ENCODE measurements at places on chromosomes 3 and 15.

- ATAC-seq = no peak
These were observed 939.2 kb downstream of the NAALADL2 start for GRCh38 chr3:175798326-175798725.

GRCh38 chr15:51223771-51224229 is 114.6 kb downstream of the CYP19A1 start:
- ATAC-seq = no peak

DNA sequence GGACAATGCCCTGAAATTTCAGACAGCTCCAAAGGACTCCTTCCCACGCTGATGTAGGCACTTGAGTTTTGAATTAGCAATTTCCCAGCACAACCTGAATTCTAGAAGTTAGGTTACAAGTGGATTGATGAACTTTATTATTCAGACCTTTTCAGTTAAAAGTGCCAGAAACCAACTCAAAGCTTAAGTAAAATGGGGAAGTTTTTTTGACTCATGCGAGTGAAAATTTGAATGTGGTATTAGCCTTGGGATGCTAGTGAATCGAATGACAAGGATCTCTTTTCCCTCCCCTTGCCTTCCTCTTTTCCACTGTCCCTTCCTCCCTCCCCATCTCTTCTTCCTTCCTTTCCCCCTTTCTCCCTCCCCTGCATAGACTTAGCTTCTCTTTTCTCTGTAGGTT is 295.1 kb upstream of the PROK2 start:
- ATAC-seq = no peak

GRCh38 chr3:148175214-148175613 is 522.5 kb upstream of the AGTR1 start:
- ATAC-seq = no peak

DNA sequence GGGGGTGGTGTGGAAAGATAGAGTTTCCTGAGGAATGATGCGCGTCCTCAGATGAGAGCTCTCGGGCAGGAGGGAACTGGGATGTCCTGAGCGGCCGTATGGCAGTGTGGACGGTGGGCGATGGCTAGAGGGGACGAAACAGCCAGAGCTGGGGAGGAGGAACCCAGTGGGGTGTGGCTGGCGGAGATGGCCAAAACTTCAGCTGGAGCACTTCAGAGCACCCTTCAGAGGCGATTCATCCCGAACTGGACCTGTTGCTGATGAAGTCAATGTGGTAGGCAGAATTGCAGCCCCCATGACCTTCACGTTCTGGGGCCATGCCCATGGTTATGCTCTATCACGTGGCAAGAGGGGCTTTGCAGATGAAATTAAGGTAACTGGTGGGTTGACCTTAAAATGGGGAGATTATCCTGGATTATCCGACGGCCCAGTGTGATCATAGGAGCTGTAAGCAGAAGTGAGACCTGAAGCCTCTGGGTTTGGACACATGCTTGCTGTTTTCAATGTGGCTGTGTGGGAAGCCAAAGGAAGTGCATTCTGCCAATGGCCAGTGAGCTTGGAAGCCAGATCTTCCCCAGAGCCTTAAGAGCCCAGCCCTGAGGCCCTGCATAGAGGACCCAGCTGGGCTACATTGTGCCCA is 52.3 kb downstream of the ATP1B3 start:
- ATAC-seq = no peak

- ATAC-seq = no peak
These were observed 671.7 kb downstream of the MECOM start for GRCh38 chr3:168991803-168992202.

GRCh38 chr3:38039899-38040261 is 872 bp downstream of the DLEC1 start:
- peak; percentile 8 for ATAC-seq

GRCh38 chr3:127457094-127457475 is 133.4 kb downstream of the TPRA1 start:
- no peak for ATAC-seq

GRCh38 chr15:37359893-37360290 is 259.5 kb upstream of the MEIS2 start:
- ATAC-seq = no peak

DNA sequence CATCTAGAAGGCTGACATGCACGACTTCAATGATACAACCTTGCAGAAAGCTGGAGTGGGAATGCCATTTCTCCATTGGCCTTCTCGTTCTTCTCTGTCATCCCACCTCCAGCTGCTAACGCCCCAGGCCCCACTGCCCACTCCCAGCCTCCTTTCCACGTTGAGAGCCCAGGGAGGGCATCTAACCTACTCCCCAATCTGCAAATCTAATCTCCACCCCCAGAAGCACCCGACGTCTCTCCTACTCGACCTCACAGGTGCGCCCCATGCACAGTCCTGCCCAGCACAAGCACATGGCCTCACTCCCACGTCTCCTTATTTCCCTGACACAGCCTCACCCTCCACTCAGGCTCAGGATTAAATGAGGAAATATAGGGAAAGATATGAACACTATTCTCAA is 33.4 kb downstream of the IL12A start:
- ATAC-seq = no peak

GRCh38 chr3:71304247-71304646 is 279.3 kb downstream of the FOXP1 start:
- ATAC-seq = no peak

DNA sequence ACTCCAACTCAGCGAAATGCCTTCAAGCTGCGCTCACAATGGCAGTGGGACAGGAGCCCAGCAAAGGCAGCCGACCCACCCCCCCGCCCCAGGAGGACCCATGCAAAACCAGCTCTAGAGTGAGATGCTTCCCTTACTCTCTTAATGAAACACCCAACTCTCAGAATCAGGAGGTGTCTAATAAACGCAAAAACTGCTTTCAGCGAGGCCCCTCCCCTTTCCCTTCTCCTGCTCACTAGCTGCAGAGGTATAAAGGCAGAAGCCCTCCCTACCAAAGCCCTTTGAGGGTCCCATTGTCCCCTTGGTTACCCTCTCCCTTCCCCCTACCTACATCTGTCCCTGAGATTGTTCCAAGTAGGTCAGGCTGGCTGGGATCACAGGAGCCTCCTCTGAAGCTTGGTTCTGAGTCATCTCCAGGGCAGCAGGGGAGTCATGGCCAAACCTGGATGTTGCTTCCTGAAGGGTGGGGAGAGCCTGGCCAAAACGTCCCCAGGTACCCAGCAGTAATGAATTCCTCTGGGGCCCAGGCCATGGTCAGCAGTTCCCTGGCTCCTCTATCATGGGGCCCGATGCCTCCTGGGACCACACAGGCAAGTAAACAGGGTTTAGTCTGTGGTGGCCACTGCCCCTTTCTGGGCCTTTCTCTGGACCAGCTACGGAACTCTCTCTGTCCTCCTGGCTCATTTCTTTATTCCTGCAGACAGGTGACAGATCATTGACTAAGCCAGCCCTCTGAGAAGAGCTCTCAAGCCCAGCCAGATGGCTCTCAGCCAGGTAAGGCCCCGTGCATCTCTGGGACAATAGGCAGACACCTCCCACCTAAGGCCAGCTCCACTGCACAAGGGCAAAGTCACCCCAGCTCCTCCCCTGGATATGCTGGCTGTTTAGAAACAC is 8.6 kb downstream of the KLHL25 start:
- ATAC-seq = peak; percentile 59

DNA sequence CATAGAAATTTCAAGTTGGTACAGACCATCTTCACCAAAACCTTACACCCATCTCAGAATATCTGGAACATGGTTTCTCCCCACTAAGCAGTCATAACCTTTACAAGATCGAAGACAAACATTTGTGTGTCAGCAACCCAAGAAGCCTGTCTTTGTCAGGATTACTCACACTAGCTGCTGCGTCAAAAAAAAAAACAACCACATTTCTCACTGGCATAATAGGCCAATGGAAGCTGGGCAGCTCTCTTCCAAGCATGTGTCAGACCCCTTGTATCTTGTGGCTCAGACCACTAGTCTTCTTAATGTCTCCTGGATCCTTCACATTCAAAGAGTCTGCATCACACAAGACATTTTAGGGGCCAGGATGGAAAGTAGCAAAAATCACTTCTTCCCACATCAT is 266.9 kb upstream of the IGF1R start:
- ATAC-seq = no peak

GRCh38 chr3:15409239-15409638 is 18.1 kb downstream of the METTL6 start:
- no peak for ATAC-seq

Measured in activated CD4-positive, CD25-positive, alpha-beta regulatory T cell treated with anti-CD3 and anti-CD28 coated beads, Interleukin-2, amount 50 U/mL, for 24 hours (primary cell).